Neural progenitor cell (in vitro differentiated cells): ENCODE measurements at places on chromosomes 1 and 21. TPM values are rescaled to one million over a fixed set of nuclear protein-coding genes. Genes with fewer than 3 reads are reported as not detected.

ASH1L gene
- 27.4 and 42.1 TPM in 2 replicates for total RNA-seq

CSMD2 gene
- 2.6 and 3.5 TPM in 2 replicates for total RNA-seq

FAM110D gene
- 0.28 and 0.50 TPM in 2 replicates for total RNA-seq

ALG14 gene
- 0.49 and 0.53 TPM in 2 replicates for total RNA-seq

KIRREL1 gene
- total RNA-seq, result 39.5 and 70.7 TPM in 2 replicates

GRIK3 gene
- 1.7 and 3.0 TPM in 2 replicates for total RNA-seq

MIXL1 gene
- total RNA-seq, result 0.31 TPM in 1 of 2 replicates, not detected in the other

S100A6 gene
- 0.34 TPM in 1 of 2 replicates, not detected in the other for total RNA-seq

KLHDC7A gene
- total RNA-seq, result 0.53 TPM in 1 of 2 replicates, not detected in the other

OR2T29 gene
- not detected in 2 replicates for total RNA-seq

KCNK1 gene
- 0.11 and 0.31 TPM in 2 replicates for total RNA-seq

CCDC17 gene
- total RNA-seq, result 1.5 and 1.7 TPM in 2 replicates

AGT gene
- total RNA-seq, result 0.15 and 0.80 TPM in 2 replicates

SLAMF8 gene
- total RNA-seq, result not detected in 2 replicates

DENND2C gene
- total RNA-seq, result 0.62 and 0.73 TPM in 2 replicates

OLIG1 gene
- total RNA-seq, result not detected in 2 replicates
